ENCODE measurements at places on chromosomes 16 and 17.

- no peak for DNase-seq
These were observed at the start of gene SLC22A31 for GRCh38 chr16:89200124-89200849. SLC22A31 (minus strand) TSS chr16:89200537; CDS start chr16:89200501, 36 bp downstream.

DNA sequence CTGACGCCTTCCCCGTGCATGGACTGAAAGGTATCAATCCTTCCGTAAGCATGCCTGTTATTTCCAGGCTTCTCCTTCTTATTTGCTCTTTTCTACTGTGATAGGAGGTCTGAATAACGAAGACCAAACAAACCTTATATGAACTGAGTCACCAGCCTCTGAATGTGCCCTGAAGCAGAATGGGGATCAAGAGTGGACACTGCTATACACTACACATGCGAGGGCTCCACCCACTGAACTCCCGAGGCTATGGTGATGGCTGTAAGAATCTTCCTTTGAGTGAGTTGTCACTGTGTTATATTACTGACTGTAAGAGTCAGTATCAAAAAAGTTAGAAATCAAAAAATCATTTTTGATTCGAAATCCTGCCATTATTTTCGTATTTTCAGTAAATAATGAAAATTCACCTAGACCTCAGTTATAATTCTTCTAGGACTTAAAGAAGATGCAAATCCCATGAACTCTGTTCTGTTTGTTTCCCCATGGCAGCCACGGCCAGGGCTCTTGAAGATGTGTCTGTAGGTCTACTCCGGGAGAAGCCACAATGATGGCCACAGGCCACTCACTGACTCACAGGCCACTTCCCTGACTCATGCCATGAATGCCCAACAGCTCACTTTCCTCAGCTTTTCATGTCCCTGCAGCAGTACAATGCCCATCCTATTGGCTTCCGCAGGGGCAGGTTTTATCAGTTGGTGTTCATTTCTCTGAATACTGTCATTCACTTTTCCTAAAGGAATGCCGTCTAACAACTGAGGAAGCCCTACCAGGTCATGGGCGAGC lies 54.7 kb downstream of the ZZEF1 start:
- no peak for DNase-seq

- DNase-seq: no peak
These were observed 55.2 kb upstream of the ELAC2 start for GRCh38 chr17:13073018-13073417.

DNA sequence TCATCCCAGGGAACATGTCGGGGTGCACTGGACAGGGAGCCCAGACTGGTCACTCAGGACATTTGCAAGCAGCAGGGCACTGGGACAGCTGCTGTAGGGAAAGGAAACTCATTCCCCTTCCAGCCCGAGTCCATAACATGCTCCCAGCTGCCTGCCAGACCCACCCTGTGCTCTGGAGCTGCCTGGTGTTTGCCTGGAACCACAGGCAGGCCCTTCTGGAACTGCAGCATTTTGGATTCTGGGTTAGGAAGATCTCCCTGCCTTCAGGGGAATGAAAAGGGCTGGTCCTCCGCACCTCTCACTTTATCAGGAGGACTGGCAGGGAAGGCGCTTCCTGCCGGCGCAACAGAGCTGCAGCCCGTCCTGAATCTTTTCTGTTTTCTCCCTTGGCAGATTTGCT lies 41.2 kb downstream of the MEAK7 start:
- no peak for DNase-seq

DNA sequence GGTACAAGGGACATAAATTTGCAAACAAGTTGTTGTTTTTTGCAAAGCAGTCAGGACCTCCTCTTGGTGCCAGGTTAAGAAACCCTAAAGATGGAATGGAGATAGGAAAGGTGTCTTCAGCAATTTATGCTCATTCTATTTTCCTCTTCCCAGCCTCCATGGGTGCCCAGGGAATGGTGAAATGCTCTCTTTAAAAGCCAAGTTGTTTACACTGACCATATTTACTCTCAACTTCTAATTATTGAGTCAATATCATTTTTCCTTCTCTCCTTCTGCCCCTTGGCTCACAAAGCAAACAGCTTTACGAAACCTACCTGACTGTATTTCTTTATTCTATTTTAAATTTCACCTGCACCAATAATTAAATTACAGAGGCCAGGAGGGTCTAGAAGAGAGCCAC lies 138.5 kb upstream of the IRX3 start:
- DNase-seq: no peak

DNA sequence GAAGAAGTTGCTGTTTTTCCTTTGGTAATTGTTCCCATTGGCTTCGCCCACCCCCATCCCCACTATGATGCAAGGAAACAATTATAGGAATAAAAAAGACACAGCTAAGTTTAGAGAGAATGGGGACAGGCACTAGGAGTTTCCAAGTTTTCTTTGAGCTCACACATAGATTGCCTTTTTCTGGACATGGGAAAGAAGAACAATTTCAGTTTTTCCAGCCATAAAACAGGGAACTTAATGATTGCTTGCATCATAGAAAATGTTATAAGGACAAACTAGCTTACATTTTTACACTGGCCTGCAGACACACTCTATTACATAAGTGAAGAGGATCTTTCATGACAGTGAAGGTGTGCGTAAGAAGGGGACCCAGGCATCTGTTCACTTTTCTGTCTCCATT lies 142.3 kb upstream of the ZFHX3 start:
- no peak for DNase-seq

GRCh38 chr17:30920282-30920681 lies 1.5 kb upstream of the ADAP2 start:
- DNase-seq: no peak

GRCh38 chr17:2947996-2948550 lies 115.3 kb downstream of the OR1D5 start:
- DNase-seq: peak; percentile 36

GRCh38 chr16:59146140-59146539 lies 412.0 kb upstream of the GOT2 start:
- DNase-seq: no peak

DNA sequence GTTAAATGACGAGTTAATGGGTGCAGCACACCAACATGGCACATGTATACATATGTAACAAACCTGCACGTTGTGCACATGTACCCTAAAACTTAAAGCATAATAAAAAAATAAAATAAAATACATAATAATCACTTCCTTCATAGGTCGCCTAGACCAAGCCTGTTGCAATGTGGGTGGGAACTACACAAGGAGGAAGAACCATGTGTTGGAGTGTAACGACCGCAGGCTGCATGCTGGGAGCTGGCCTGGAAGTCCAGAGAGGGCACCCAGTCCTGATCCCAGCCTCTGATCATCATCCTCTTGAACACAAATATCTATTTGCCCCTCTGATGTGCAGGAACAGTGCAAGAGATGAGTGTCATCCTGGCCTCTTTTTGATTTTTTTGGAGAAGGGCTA lies 224.7 kb upstream of the ASIC2 start:
- no peak for DNase-seq

DNA sequence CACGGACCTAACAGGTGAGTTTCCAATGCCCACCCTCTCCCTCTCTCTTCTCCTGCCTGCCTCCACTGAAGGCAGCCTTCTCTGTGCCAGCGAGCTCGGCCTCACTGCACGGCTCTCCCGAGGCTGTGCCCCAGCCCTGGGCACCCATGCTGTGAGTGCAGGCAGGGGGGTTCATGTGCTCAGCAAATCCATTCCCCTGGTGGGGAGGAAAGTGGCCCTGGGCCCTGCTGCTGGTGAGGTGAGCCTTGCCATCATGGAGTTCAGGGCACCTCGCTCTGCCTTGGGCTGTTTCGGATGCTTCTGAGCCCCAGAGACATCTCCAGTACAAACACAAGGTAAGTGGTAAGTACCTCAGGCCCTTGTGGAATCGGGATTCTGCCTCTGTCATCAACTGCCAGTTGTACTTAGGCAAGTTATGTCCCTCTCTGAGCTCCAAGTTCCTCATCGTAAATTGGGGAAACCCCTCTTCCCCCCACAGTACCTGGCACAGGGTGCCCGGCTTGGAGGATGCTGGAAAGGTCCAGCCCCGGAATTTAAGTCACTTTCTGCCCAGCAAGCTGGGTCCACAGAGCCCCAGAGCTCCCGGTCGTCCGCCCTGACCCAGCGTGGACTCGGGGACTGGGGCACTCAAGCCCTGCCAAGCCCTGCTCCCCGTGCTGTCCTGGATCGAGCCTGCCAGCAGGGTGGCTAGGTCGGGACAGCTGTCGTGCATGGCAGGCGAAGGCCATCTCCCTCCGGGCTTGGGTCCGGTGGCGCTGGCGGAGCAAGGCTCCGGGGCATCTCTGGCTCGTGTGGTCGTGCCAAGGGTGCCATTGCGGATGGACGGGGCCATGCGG lies 684 bp upstream of the NUDT16L1 start:
- DNase-seq: peak; percentile 82

Data from suprapubic skin (tissue), 4 donors.